Sigmoid colon (tissue), 7 donors: ENCODE measurements at places on chromosomes 4 and X. TPM values are rescaled to one million over a fixed set of nuclear protein-coding genes. Genes with fewer than 3 reads are reported as not detected.

SPANXD gene
- total RNA-seq: not detected

DNA sequence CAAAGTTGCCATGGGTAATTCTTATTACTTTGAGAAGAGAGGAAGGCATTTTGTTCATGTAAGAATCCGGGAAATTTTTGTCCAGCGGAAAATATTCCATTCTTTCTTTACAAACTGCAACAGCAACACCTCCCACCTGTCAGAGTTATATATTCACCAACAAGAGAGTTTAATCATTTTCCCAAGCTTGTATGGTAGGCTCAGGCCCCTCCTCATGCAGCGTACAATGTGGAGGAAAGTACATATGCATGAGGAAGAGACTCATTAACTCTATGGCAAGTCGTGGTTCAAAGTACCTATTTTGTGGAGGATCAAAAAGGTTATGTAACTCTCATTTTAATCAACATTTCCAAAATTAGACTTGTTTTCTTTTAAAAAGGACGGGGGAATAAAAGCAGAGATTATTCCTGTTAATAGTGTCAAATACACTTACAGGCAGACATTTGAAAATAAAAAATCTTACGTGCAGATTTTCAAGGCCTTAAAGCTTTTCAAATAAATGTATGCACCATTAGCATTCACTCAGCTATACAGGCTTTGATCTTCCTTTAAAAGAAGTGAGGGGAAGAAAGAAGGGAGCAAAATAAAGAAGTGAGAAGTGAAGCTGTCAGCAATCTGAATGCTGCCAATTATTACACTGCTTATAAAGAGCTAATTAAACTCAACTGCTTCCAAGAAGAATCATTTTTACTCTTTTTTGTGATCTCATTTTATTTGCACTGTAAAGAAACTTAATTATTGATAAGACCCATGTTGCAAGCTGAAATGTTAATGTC lies 204.8 kb downstream of the FAT4 start:
- H3K4me1 ChIP-seq: no peaks in the 10 kb centered on the region
- no peak for DNase-seq
- H3K4me3 ChIP-seq: no peak overlapping the region
- H3K27me3 ChIP-seq: no peaks in the 10 kb centered on the region

GRCh38 chr4:127995776-127996175 lies 30.6 kb downstream of the ABHD18 start:
- no peaks in the 10 kb centered on the region for H3K4me1 ChIP-seq
- DNase-seq: no peak
- H3K27ac ChIP-seq: no peak overlapping the region

NDUFC1 gene
- 45.4 TPM for total RNA-seq

GRCh38 chr4:15378062-15378461 lies 49.8 kb upstream of the C1QTNF7 start:
- H3K4me1 ChIP-seq: no peaks in the 10 kb centered on the region
- H3K36me3 ChIP-seq: no peaks in the 10 kb centered on the region

HDX gene
- total RNA-seq: 9.1 TPM

DNA sequence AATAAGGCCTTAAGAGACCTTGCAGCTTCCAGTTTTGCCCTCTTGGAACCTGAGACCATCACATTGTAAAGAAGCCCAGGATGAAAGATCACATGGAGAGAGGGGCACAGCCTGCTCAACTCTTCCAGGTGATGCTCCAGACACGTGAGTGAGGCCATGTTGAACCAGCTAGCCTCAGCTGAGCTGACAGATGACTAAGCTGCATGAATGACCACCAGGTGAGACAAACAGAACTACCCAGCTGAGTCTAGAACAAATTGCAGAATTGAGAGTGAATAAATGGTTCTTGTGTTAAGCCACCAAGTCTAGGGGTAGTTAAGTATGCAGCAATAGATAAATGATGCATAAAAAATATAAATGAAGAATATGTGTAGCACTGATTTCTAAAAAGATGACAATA lies 16.8 kb upstream of the GPR82 start:
- DNase-seq: no peak
- no peaks in the 10 kb centered on the region for H3K36me3 ChIP-seq
- no peaks in the 10 kb centered on the region for H3K27me3 ChIP-seq
- H3K4me3 ChIP-seq: no peak overlapping the region

DNA sequence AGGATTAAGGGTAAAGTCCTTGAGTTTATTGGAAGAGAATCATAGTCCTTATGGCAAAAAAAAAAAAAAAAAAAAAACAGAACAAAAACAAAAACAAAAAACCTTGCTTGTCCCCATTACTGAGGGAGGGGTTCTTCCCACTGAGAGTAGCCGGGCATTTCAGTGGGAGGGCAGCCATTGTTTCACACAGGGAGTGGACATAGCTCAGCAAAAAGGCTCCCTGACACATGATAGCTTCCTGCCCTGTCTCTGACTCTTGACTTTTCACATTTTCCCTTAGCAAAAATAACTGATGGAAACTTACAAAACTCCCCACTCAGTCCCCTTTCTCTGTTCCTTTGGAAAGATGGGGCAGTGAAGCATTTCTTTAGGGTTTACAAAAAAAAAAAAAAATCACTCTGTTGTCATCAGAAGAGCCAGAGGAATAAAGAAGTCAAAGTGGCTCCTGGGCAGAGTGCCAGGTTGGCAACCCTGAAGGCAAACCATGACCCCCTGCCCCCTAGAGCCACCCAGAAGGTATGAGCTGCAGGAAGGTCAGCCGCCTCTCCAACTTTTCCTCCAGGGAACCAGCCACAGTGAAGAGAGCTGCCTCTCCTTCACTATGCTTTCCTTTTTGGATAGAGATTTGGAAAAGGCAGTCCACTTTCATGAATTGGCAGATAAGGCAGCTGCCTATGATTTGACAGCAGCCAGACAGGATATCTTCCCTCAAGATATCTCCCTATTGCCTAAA lies 170.6 kb downstream of the KDR start:
- DNase-seq: no peak
- no peak overlapping the region for H3K27ac ChIP-seq
- no peak overlapping the region for H3K4me3 ChIP-seq
- H3K36me3 ChIP-seq: no peaks in the 10 kb centered on the region
- H3K27me3 ChIP-seq: no peaks in the 10 kb centered on the region
- no peaks in the 10 kb centered on the region for H3K4me1 ChIP-seq

SCML2 gene
- total RNA-seq: 2.1 TPM

DNA sequence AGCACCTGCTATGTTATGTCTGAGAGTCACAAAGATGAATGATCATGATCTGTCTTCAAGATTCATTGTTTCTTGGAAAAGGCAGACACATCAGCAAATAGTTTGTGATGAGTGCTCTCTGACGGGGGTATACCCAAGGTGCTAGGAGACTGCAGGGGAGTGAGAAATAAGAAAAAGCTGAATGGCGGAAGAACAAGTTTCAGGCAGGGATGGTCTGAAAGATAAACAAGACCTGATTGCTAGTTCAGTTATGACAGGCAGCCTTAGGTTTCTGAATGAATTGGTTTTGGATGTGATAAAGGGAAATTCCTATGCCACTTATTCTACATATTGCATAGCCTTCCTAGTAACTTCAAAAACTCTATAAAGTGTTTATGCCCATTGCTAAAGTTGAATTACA lies 327.0 kb upstream of the DKK2 start:
- H3K27me3 ChIP-seq: no peaks in the 10 kb centered on the region
- no peak for DNase-seq

DNA sequence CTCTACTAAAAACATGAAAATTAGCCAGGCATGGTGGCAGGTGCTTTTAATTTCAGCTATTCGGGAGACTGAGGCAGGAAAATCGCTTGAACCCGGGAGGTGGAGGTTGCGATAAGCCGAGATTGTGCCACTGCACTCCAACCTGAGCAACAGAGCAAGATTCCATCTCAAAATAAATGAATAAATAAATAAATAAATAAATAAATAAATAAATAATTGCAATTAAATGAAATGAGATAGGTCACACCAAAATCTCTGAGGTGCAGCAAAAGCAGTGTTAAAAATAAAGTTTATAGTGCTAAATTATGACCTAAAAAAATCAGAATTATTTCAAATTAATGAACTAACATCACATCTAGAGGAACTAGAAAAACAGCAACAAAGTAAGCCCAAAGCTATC lies 13.6 kb upstream of the CYLC1 start:
- no peak overlapping the region for H3K27ac ChIP-seq
- no peaks in the 10 kb centered on the region for H3K27me3 ChIP-seq
- no peak for DNase-seq
- no peaks in the 10 kb centered on the region for H3K4me1 ChIP-seq
- H3K4me3 ChIP-seq: no peak overlapping the region

LONRF3 gene
- 17.4 TPM for total RNA-seq

GRCh38 chr4:13888112-13888511 lies 260.6 kb upstream of the BOD1L1 start:
- no peak overlapping the region for H3K27ac ChIP-seq
- no peak overlapping the region for H3K4me3 ChIP-seq
- H3K4me1 ChIP-seq: no peaks in the 10 kb centered on the region
- H3K36me3 ChIP-seq: no peaks in the 10 kb centered on the region

PGAM4 gene
- total RNA-seq: not detected

RIBC1 gene
- total RNA-seq: 0.36 TPM

- DNase-seq: no peak
- H3K27ac ChIP-seq: peak overlapping the region; percentile 50
- H3K27me3 ChIP-seq: no peaks in the 10 kb centered on the region
These were observed 71.2 kb upstream of the PRSS48 start for GRCh38 chr4:151205722-151206121.

- H3K4me1 ChIP-seq: no peaks in the 10 kb centered on the region
- H3K27me3 ChIP-seq: no peaks in the 10 kb centered on the region
- no peak overlapping the region for H3K4me3 ChIP-seq
- H3K27ac ChIP-seq: no peak overlapping the region
- no peak for DNase-seq
- H3K36me3 ChIP-seq: no peaks in the 10 kb centered on the region
These were observed 15.0 kb downstream of the RPS4X start for GRCh38 chrX:72262077-72262476.

DNA sequence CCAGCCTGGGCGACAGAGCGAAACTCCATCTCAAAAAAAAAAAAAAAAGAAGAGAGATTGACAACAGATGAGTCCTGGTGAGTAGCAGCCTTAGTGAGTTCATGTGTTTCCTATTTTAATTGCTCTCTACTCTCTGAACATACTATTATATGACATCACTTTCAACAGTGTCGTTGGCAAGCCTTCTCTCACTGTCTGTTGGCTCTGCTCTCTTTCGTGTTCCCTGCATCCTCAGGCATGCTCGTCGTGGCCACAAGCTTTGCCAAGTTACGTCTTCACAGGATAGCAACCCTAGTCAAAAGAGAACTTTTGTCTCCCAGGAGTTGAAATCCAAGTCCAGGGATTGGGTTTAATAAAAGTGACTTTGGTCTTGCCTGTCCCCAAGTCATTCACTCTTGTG lies 117.1 kb upstream of the EGFL6 start:
- no peak for DNase-seq
- no peaks in the 10 kb centered on the region for H3K27me3 ChIP-seq
- no peak overlapping the region for H3K4me3 ChIP-seq
- no peaks in the 10 kb centered on the region for H3K36me3 ChIP-seq
- no peak overlapping the region for H3K27ac ChIP-seq

GRCh38 chr4:10982305-10982704 lies 297.7 kb upstream of the CLNK start:
- H3K27me3 ChIP-seq: no peaks in the 10 kb centered on the region
- no peak overlapping the region for H3K4me3 ChIP-seq
- H3K36me3 ChIP-seq: no peaks in the 10 kb centered on the region
- no peak for DNase-seq

GRCh38 chr4:76457885-76458284 lies 22.9 kb downstream of the SHROOM3 start:
- H3K27ac ChIP-seq: peak overlapping the region; percentile 77
- no peak for DNase-seq
- H3K36me3 ChIP-seq: no peaks in the 10 kb centered on the region
- H3K4me3 ChIP-seq: no peak overlapping the region

GRCh38 chr4:129804461-129804981 lies 708.6 kb downstream of the C4orf33 start:
- H3K4me3 ChIP-seq: no peak overlapping the region
- no peaks in the 10 kb centered on the region for H3K4me1 ChIP-seq
- no peak for DNase-seq
- no peak overlapping the region for H3K27ac ChIP-seq
- no peaks in the 10 kb centered on the region for H3K36me3 ChIP-seq

- H3K4me1 ChIP-seq: no peaks in the 10 kb centered on the region
- no peak for DNase-seq
- no peaks in the 10 kb centered on the region for H3K36me3 ChIP-seq
These were observed 6.9 kb upstream of the HELT start for GRCh38 chr4:185011408-185011807.

DNA sequence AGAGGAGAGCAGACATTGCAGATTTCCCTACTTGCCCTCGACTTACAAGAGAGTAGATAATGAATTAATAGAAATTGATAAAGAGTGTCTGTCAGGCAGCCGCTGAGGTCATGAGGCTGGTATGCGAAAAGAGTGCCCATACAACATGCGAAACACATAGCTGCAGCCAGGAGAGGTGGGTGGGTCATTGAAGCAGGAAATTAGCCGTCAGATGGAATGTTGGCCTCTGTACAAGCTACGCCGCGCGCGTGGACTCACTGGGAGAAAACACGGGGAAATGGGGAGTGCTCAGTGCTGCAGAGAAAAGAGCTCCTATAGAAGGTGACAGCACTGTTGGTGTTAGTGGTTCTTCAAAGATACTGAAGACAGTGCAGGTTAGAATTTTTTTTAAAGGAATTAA lies 125.1 kb downstream of the RAPGEF2 start:
- peak; percentile 81 for DNase-seq
- no peaks in the 10 kb centered on the region for H3K27me3 ChIP-seq
- H3K4me1 ChIP-seq: peaks cover 39% of the 10 kb centered on the region
- peak overlapping the region; percentile 41 for H3K4me3 ChIP-seq
- H3K36me3 ChIP-seq: no peaks in the 10 kb centered on the region
- H3K27ac ChIP-seq: peak overlapping the region; percentile 76

GRCh38 chr4:1869530-1870327 lies 1.5 kb upstream of the NSD2 start:
- H3K27me3 ChIP-seq: peaks cover 20% of the 10 kb centered on the region
- no peak for DNase-seq
- H3K36me3 ChIP-seq: no peaks in the 10 kb centered on the region
- H3K27ac ChIP-seq: peak overlapping the region; percentile 100
- H3K4me3 ChIP-seq: peak overlapping the region; percentile 60
- H3K4me1 ChIP-seq: peaks cover 18% of the 10 kb centered on the region

ARSJ gene
- total RNA-seq: 11.9 TPM

DNA sequence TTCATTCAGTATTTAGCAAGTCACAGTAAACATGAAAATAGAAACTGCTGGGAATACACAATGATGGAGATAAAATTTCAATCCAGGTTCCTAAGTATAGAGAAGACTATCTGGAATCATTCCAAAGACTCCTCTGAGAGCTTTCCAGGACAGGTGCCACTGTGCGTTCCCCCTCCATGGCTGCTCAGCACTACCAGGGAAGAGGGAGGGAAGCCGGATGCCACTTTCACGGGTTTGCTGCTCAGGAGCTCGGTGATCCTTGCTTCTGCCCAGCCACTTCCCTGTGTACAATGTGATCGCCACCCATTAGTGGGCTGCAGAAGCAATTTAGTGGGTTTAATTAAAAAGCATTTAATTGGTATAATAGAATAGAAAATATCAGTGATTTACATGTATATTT lies 94.5 kb downstream of the FNIP2 start:
- peaks cover 7% of the 10 kb centered on the region for H3K4me1 ChIP-seq

- no peaks in the 10 kb centered on the region for H3K27me3 ChIP-seq
- H3K4me3 ChIP-seq: no peak overlapping the region
- H3K27ac ChIP-seq: peak overlapping the region; percentile 63
- DNase-seq: no peak
These were observed 109.4 kb downstream of the SMIM20 start for GRCh38 chr4:26023203-26023972.

PRDM5 gene
- total RNA-seq: 20.4 TPM

GRCh38 chrX:38271154-38271716 lies 50.6 kb upstream of the SRPX start:
- H3K4me1 ChIP-seq: no peaks in the 10 kb centered on the region
- no peak overlapping the region for H3K27ac ChIP-seq
- H3K4me3 ChIP-seq: no peak overlapping the region
- no peaks in the 10 kb centered on the region for H3K27me3 ChIP-seq
- no peak for DNase-seq
